ENCODE measurements at places on chromosomes 13 and 19. TPM values are rescaled to one million over a fixed set of nuclear protein-coding genes. Genes with fewer than 3 reads are reported as not detected.

DNA sequence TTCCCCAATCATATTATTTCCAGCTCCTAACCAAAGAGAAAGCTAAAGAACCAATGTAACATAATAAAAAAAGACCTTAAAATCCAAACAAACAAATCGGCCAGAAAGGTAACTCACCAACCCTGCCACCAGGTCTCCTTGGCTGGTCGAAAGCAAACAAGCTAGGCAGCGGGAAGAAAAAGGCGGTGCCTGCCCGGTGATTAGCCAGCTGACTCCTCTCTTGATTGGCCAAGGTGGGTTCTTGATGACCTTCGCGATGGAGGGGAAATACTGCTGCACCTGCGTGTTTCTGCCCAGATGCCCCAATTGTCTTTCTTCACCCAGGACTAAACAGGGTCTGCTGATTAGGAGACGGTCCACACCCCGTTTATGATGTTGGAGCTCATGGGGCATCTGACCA, at the start of gene NLRP11:
Gene NLRP11 (minus strand): TSS at position 154 of the 400 bp plus-strand sequence. CDS start 13,825 bp downstream, outside the sequence.
- no peak for DNase-seq

DNA sequence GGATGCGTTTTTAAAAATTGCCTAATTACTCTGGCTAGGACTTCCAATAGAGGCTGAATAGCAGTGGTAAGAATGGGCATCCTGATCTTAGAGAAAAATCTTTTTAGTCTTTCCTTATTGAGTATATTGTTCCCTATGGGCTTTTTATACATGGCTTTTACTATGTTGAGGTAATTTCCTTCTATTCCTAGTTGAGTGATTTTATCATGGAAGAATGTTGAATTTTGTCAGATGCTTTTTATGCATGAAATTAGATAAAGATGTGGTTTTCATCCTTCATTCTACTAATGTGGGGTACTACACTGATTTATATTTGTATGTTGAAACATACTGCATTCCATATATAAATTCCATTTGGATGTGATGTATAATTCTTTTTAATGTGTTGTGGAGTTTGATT, 2673.8 kb downstream of the PCDH9 start:
- DNase-seq, result no peak

DNA sequence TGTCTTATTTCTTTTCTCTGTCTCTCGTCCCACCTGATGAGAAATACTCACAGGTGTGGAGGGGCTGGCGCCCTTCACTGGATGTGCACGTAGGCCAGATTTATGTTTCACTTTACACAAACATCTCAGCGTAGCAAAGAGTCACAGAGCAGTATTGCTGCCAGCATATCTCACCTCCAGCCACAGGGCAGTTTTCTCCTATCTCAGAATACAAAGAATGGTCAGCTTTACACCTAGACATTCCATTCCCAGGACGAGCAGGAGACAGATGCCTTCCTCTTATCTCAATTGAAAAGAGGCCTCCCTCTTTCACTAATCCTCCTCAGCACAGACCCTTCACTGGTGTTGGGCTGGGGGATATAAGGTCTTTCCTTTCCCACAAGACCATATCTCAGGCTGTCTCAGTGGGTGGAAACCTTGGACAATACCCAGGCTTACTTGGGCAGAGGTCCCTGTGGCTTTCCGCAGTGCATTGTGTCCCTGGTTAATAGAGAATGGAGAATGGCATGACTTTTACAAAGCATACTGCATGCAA, 7.2 kb upstream of the ZNF611 start:
- no peak for DNase-seq

DNA sequence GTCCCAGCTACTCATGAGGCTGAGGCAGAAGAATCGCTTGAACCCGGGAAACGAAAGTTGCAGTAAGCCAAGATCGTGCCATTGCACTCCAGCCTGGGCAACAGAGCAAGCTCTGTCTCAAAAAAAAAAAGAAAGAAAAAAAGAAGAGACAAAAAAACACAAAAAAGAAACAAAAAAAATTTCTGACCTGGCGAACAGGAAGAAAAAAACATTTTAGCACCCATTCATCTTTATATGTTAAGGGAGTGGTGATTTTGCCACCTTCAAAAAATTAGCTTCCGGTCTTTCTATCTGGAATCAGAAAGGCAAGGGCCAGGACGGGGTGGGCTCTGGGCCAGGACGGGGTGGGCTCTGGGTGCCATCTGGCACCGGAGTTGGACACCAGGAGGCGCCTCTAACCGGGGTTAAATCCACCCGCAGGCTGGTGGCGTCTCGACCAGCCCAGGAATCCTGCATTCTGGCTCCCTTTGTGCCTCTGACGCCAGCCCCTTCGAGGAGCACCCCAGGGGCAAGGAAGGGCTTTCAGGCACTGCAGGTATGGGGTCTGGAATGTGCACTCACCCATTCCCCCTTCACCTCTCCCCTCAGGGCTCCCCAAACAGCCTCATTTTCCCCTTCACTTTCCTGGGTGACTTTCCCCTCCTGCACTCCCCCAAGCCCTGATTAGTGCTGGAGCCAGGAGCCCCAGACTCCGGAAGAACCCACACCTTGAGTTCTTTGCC, 10.4 kb upstream of the ZSWIM4 start:
- peak; percentile 58 for DNase-seq

DNA sequence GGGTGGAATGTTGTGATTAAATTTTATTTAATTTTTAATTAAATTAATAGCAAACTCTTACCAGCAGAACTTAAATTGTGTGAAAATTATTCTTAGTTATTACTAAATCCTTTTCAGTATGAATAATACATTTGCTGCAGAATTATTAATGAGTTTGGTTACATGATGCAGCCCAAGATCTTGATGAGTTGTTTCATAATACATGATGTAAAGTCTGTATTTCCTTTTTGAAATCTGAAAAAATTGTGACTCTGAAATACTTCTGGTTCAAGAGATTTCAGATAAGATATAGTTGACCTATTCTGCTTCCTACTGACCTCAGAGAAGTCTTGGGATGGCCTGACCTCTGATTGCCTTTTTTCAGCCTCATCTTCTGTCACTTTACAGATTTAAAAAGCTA, 11.1 kb downstream of the SAE1 start:
- DNase-seq, result no peak

- no peak for DNase-seq
Measured at GRCh38 chr13:48528720-48529119, 4.2 kb downstream of the RCBTB2 start.

DNA sequence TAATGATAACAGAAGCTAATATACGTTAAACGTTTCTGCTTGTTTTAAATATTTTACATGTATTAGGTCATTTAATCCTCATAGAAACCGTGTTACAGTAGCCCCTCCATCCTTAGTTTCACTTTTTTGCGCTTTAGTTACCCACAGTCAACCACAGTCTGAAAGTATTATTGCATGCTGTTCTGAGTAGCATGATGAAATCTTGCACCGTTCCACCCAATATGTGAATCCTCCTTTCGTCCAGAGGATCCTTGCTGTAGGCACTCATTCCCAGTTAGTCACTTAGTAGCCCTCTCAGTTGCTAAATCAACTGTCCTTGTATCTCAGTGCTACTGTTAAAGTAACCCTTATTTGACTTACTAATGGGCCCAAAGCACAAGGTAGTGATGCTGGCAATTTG, 257.8 kb downstream of the ENOX1 start:
- no peak for DNase-seq

DNA sequence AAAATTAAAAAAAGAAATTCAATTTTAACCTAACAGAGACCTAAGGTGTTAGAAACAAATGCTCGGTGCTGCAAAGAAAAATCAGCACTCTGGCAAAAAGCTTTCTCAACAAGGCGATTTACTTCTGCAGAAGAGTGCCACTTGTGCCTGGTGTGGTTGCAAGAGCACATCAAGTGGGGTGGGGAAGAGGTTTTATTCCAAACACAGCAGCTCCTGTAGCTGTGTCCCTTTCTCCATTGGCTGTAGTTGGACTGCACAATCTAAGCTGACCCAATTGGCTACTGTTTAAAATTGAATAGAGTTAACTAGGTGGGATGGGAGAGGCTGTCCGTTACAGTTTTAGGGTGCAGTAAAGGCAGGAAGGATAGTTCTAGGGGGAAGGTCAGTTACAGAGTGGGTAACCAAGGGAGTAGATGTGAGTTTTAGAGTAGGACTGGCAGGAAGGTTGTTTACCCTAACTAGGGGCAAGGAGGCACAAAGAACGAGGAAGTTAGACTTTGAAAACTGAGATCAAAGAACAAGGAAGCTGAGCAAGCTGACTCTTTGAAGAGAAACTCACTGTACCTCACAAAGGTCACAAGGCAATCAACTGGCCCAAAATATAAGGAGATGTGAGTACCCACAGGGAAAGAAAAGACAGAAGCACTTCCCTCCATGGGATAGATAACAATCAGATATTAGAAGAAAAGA, 145.7 kb downstream of the LIG4 start:
- no peak for DNase-seq

GRCh38 chr13:35309706-35310105, 166.8 kb downstream of the MAB21L1 start:
- no peak for DNase-seq

DNA sequence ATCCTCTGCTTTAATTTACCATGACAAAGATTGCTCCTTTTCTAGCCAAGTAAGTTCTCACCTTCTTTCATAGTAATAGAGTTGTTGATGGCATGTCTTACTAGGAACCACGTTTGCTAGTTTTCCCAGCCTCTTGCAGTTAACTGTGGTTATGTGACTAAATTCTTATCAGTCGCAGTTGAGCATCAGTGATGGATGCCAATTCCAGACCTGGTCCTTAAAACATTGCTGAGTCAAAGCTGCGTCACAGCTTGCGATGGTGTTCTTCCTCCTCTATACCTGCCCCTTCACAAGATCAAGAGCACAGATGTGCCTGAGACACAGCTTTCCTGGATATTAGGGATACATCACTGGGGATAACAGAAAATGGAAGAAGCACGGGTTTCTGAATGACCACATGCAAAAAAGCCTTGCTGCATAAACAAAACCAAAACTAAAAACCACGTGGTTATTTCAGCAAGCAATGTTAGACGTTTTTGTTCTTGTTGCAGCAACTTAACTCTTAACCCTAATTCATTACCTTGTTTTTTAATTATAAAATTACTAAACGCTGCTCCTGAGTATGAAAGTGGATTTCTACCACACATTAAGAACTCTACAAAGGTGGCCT, 97.6 kb upstream of the DACH1 start:
- DNase-seq, result no peak

DNA sequence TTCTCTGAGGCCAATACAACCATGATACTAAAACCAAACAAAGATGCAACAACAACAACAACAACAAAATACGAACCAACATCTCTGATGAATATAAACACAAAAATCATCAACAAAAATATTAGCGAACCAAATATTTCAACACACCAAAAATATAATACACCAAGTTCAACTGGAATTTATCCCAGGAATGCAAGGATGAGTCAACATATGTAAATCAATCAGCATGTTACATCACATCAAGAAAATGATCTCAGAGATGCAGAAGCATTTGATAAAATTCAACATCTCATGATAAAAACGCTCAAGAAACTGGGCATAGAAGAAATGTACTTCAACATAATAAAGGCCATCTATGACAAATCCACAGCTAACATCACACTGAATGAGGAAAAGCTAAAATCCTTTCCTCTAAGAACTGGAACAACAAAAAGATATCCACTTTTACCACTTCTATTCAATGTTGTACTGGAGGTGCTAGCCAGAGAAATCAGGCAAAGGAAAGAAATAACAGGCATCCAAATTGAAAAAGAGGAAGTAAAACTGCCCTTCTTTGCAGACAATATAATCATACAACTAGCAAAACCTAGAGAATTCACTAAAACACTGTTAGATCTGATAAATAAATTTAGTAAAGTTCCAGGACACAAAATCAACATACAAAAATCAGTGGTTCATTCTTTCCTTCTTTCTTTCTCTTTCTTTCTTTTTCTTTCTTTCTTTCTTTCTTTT, 2448.7 kb upstream of the PCDH20 start:
- DNase-seq, result no peak

GRCh38 chr13:108437496-108437895, 168.0 kb downstream of the TNFSF13B start:
- DNase-seq, result no peak

DNA sequence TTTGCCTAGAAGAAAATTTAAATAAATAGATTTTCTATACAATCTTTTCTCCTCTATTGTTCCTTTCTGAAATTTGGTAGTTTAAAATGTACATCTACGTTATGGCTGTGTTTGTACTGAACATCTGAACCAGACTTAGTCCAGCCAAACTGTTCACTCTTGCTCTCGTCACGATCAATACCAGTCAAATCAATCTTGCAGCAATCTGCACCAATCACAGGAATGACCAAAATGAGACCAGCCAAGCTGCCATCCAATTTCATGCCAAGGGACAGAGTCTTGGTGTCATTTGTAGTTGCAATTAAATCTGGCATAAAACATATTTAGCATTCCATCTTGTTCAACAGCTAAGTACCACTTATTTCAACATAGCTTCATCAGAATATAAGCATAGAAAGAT, 156.6 kb downstream of the IRS2 start:
- DNase-seq, result no peak

- DNase-seq, result no peak
Measured at GRCh38 chr19:31553112-31553845, 204.0 kb upstream of the TSHZ3 start.

DNA sequence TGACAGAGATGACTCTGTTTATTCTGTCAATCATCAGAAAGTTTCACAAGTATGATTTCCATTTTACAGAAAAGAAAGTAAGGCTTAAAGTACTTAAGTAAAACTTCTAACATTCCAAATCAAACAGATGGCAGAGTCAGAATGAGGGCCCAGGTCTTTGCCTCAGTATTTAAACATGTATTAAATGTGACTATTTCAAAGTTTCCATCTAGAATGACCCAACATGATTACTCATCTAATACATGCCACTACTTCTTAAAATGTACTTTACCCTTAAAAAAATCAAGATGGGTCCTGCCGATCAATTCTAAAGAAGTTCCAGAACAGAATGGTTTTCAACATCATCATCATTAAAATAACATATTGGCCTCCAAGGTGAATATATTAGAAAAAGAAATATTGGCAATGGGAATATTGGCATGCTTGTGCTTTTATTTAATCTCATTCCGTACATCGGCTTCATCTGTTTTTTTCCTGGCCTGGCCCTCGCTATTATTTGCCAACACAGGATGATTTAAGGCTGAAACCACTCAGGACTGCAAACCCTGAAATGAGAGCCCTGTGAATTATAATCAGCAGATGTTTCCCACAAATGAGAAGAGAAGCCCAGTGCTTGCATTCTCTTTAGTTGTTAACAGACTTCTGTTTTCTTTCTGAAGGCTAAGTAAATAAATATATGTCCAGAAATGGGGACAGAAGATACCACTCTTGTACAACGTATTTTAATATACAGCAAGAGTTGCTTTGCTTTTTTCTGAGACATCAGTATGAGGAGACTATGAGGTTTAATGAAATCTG, 340.0 kb downstream of the DNAJC15 start:
- peak; percentile 63 for DNase-seq

The JAK3 gene
- total RNA-seq, result 0.45 TPM

The ZNF135 gene
- total RNA-seq, result 0.83 TPM

The SMARCA4 gene
- 108 TPM for total RNA-seq

The ZNF765 gene
- 11.3 TPM for total RNA-seq

The CD22 gene
- 2.2 TPM for total RNA-seq

The KIR3DL2 gene
- total RNA-seq, result not detected

The GRIK5 gene
- total RNA-seq, result 0.06 TPM

The ATP12A gene
- not detected for total RNA-seq

The PSG7 gene
- not detected for total RNA-seq

The IZUMO4 gene
- total RNA-seq, result 1.2 TPM

The C5AR2 gene
- not detected for total RNA-seq

The PPP6R1 gene
- total RNA-seq, result 57.1 TPM

The ODAD3 gene
- total RNA-seq, result 0.75 TPM

Data from LHCN-M2 (cell line).